ENCODE measurements at places on chromosomes 2 and 18.
A peak's percentile ranks its signal among the peaks of the same experiment; 100 is the strongest.

GRCh38 chr2:119746836-119747686 is 12.7 kb upstream of the PTPN4 start:
- no peak for DNase-seq

GRCh38 chr2:96580771-96581170 is 44.2 kb downstream of the ARID5A start:
- DNase-seq, result no peak

GRCh38 chr2:16012626-16013358 is 72.4 kb downstream of the MYCN start:
- no peak for DNase-seq

DNA sequence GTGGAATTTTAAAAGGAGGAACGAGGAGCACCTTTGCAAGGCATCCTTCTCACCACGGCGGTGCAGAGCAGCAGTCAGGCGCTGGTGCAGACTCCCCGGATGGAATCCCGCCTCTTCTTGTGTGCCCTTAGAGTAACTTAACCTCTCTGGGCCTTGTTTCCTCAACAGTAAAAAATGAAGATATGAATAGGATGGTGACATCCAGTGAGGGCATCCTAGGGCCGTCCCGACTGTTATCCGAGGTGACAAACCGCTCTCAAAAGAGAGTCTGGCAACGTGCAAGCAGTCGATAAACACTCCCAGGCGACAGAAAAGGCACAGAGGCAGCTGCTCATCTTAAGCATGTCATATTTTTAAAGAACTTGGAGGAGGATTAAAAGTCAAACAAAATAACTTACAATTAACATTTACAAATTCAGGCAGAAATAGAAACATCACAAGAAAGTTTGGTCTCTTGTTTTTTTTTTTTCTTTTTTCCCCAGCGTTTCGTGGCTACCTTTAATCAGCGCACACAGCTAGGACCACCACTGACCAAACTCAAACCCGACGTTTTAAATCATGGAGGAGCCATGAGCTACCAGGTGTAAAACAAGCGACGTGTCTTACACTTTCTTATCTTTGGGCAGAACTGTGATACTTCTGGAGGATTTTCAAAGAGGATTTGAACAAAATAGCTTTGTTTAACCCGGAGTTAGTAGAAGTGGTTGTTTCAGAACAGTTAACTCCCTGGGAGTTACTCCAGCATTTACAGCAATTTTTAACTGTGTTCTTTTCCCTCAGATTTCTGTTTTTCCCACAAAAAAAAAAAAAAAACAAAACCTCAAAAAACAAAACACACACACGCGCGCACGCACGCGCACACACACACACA is 2.1 kb downstream of the MBP start:
- no peak for DNase-seq

DNA sequence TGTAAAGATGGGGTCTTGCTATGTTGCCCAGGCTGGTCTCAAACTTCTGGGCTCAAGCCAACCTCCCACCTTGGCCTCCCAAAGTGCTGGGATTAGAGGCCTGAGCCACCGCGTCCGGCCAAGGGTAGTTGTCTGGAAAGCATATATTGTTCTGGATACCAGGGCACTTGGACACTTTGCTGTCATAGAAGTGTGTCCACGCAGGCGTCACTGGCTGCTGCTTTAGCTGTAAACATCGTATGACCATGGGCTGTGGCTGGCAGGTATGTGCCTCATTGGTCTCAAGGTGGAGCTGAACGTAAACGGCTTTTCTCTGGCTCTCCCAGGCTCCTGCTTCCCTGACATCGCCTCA is 3.2 kb upstream of the GPR35 start:
- DNase-seq, result peak; percentile 10

DNA sequence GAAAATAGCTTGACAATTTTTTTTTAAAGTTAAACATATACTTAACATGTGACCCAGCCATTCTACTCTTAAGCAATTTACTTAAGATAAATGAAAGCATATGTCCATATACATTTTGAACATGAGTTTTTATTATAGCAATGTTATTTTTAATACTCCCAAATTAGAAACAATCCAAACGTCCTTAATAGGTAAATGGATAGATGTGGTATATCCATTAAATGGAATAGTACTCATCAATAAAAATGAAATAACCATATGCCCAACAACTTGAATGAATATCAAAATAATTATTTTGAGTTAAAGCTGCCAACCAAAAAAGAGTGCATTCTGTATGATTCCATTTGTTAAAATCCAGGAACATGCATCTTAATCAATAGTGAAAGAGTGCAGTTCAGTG is 29.1 kb downstream of the NCOA1 start:
- DNase-seq, result no peak

DNA sequence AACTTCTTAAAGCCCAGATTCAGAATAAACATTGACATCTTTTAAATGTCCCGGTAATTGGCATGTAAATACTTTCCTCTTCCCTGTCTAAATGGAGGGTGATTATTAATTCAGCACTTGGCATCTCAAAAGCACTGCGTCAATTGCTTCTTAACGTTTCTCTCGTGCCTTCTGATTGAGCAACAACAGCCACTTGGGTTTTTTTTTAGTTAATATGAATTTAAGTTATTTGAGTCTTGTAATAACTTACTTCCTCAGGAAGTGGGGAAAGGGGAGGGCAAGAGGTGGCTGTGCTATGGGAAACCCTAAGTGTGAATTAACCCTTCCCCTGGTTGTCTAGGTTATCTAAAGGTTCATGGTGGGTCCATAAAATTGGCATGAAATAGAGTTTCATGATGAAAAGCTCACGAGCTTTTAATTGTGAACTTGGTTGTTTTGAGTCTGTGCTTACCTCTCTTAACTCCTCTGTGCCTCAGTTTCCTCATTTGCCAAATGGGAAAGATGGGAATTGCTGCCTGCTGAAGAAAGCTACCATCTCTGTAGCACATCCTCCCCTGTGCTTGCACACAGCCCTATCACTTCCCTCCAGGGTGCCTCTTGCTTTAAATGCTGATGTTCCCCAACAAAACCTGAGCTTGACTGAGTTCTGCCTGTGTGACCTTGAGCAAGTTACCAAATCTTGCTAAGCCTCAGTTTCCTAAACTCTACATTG is 126.3 kb upstream of the BCL2L11 start:
- no peak for DNase-seq

GRCh38 chr18:23570912-23571504 is 15.3 kb downstream of the NPC1 start:
- DNase-seq, result no peak

- DNase-seq, result no peak
These were observed 193.8 kb downstream of the NRP2 start for GRCh38 chr2:205876127-205876526.

GRCh38 chr2:79434362-79434761 is 78.5 kb upstream of the CTNNA2 start:
- no peak for DNase-seq

GRCh38 chr2:129262934-129263333 is 716.5 kb upstream of the RAB6C start:
- no peak for DNase-seq

GRCh38 chr2:219630770-219631405 is 3.5 kb downstream of the SLC4A3 start:
- DNase-seq, result no peak

DNA sequence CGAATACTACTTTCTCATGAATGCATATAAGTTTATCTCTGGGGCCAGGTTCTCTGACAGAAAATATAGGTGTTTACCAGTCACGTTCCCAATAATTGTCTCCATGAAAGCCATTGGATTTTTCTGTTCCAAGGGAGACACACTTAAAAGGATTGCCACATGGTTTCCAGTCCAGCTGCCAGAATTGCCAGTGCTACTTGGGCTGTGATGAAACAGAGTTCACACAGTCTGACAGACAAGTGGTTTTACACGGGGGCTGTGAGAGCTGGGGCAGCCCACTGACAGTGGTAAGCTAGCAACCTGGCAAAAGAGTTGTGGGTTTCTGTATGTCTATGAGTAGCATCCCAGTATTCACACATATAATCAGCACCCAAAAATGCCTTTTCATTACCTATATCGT is 27.7 kb upstream of the ATRAID start:
- DNase-seq, result no peak

DNA sequence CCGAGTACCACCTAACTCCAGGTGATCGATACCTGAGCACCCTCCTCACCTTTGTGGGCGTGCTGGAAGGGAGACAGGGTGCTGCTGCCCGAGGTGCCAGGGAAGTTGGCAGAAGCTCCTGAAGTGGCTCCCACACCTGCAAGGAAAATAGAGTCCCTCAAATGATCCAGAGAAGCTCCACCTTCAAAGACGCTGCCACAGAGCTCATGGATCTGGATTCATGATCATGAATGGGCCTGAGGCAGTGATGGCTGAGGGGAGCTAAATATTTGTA is 76.5 kb downstream of the EDAR start:
- no peak for DNase-seq

GRCh38 chr2:180651596-180651995 is 328.8 kb upstream of the UBE2E3 start:
- no peak for DNase-seq

GRCh38 chr2:31832363-31832762 is 178.4 kb downstream of the MEMO1 start:
- DNase-seq, result no peak

DNA sequence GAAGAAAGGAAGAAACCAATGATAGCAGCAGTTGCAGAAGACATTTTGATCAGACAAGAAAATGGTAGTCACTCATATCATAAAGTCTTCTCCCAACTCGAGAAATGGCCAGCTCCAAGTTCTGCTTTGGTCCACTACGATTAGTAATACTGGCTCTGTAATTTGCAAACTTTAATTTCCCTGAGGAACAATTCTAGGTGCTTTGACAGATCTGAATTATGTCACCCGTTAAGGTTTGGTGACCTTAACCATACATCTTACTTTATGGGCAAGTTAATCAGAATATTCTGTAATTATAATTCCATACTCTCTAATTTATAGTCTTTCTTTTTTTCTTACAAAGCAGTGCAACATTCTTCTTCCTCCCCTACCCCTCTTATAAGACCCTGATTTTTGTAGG is 84.5 kb downstream of the RND3 start:
- no peak for DNase-seq

- DNase-seq, result no peak
These were observed 78.7 kb downstream of the APOB start for GRCh38 chr2:20965221-20965620.

- DNase-seq, result no peak
These were observed 125.3 kb downstream of the PIK3C3 start for GRCh38 chr18:42080340-42080739.

- DNase-seq, result no peak
These were observed 4.1 kb downstream of the RHBDD1 start for GRCh38 chr2:226839951-226840350.

DNA sequence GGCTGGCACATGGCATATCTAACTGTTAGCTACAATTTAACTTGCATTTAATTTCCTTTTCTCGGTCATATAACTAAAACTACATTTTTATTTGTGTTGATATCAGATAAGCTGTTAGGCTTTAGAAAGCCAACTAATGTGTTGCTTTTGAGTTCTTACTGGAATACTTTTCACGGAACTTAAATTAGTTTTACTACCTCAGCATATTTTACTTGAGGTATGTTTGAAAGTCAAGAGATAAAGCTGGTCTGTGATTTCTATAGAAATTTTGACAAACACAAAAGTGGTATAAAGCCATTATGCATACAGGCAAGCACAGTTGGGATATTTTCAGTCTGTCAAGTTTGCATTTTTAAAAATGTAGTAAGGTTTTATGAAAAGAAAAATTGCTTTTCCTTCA is 162.6 kb downstream of the ZNF804A start:
- no peak for DNase-seq

- no peak for DNase-seq
These were observed 55.7 kb upstream of the EML4 start for GRCh38 chr2:42113452-42113851.

- no peak for DNase-seq
These were observed 28.9 kb downstream of the ICA1L start for GRCh38 chr2:202842690-202843089.

- DNase-seq, result no peak
These were observed 7.1 kb downstream of the HOXD8 start for GRCh38 chr2:176136374-176137251.

DNA sequence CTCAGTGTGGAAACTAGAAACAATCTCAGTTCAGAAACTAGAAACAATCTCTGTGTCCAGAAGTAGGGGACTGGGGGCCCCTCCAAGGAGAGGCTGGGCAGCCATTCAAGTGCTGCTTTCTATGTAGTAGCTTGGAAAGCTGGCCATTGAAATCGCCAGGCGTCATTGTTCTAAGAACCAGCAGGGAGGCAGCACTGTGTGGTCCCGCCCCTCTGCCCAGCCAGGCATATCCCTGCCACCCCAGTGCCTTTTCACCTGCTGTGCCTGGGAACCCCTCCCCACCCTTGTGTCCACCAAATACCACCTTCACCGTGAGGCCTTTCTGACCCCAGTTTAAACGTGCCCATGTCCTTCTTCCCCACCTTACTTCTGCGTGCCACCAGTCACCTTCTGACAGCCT is 221.6 kb downstream of the GBX2 start:
- DNase-seq, result no peak

- no peak for DNase-seq
These were observed 25.3 kb upstream of the IL1RL1 start for GRCh38 chr2:102286041-102286440.

DNA sequence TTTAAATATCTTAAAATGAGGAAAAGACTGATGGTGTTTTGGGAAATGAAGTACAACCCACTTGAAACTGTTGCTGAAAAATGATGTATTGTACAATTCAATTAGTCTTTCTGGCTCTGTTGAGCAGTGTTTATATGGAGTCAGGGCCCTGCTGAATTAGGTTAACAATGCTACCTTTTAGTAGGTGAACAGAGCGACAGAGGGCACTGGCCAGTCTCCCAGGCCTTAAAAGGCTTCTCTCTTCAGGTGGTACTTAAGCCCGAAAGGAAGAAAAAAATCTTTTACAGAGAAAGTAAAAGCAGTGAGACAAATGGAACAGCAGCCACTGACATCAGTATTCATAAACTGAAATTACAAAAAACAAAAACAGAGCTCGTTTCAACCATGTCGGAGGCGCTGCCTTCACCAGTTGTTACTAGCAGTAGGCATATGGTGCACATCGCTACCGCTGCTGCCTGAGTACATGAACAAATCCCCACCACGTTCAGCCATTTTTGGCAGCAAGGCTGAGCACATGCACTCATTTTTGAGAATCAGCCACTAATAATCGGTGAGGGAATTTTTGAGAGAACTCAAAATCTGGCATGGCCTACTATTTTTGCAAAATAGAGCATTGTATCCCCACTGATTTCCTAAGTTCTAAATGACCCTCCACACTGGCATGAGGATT is 91.8 kb downstream of the PLEKHM3 start:
- DNase-seq, result no peak

DNA sequence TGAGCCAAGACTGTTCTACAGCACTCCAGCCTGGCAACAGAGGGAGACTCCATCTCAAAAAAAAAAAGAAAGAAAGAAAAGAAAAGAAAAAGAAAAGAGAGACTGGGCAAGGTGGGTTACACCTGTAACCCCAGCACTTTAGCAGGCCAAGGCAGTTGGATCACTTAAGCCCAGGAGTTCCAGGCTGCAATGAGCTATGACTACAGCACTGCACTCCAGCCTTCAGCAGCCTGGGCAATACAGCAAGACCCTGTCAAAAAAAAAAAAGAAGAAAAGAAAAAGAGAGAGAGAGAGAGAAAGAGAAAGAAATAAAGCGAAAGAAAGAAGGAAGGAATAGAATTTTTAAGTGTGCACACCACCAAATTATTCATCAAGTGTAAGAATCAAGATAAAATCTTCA is 2.9 kb downstream of the SPIRE1 start:
- DNase-seq, result no peak

GRCh38 chr18:8711736-8712135 is 6.4 kb downstream of the MTCL1 start:
- DNase-seq, result no peak
